ENCODE measurements at places on chromosomes 6 and 20. TPM values are rescaled to one million over a fixed set of nuclear protein-coding genes. Genes with fewer than 3 reads are reported as not detected.
A peak's percentile ranks its signal among the peaks of the same experiment; 100 is the strongest.

- no peak for DNase-seq
These were observed 3.9 kb downstream of the PLCG1 start for GRCh38 chr20:41141153-41141815.

DNA sequence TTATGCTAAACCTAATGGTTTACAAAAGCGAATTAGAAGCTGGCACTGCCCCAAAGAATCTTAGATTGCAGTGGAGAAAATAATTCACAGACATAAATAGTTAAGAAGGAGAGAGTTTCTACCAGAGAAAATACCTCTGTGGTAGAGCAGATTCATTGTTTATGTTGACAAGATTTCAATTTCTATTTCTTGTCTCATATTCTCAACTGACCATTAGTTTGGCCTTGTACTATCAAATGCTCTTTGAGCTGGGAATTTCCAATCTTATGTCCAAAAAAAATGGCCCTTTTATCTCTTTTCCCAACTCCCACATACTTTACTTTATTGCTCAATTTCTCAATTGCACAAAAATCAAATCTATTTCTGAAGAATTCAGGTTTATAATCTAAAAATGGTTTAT, 804.1 kb upstream of the CITED2 start:
- DNase-seq: no peak

DNA sequence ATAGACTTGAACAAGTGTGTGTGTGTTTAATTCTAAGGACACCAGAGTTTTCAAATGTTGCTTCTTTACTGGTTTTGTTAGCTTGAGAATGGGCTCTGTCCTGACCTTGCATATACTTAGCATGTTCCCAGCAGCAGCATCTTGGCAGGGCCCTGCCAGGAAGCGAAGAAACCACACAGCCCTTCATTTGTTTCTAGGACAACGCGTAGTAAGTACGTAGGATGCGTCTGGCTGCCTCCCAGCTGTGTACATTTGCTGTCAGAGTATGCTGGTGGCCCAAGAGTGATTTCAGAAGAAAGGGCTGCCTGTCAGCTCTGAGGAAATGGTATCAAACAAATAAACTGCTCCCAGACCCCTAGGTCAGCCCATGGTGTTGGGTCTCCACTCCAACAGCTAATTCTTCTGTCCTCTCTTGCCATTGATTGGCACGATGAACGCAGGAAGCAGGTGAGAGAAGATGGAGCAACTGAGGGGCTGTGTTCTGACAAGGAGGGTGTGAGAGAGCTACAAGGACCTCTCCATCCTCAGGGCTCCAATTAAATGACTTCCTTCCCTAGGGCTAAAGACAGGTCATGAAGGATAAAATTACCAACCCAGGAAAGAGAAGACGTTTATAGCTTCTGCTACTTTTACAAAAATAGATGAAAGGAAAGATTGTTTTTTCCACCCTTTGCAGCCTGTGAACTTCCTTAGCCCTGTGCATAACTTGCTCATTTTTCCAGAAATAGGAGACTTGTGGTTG, 55.9 kb upstream of the HDDC2 start:
- DNase-seq: no peak

- no peak for DNase-seq
These were observed 65.8 kb upstream of the STMND1 start for GRCh38 chr6:17036065-17036393.

Gene PPIL6
- 2.2 TPM for total RNA-seq

- no peak for DNase-seq
These were observed 70.9 kb downstream of the VIP start for GRCh38 chr6:152821525-152821924.

Gene ENPP5
- total RNA-seq: not detected

DNA sequence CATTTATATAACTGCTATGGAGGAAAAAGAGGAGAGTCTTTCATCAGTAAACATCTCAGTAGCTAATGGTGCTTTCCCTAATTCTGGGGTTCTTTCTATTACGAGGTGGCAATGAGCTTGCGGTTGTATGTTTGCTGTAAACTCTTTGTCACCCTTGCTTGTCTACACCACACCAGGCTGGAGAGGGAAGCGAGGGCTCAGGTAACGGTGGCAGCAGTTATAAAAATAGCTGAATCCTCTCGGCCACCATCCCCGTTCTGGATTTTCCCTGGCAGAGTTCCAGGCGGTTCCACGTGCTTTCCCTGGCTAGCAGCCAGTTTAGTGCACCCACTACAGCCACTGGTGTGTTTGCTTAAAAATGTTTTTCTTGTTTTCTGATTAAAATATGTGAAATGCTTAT, 39.0 kb downstream of the MAS1 start:
- no peak for DNase-seq

Gene DDO
- total RNA-seq: 0.39 TPM

Gene ESR1
- total RNA-seq: 0.03 TPM

GRCh38 chr6:144158133-144158532, 7.8 kb downstream of the STX11 start:
- no peak for DNase-seq

Gene FUT9
- not detected for total RNA-seq

GRCh38 chr6:113856375-113856624, 845 bp upstream of the MARCKS start:
- no peak for DNase-seq

DNA sequence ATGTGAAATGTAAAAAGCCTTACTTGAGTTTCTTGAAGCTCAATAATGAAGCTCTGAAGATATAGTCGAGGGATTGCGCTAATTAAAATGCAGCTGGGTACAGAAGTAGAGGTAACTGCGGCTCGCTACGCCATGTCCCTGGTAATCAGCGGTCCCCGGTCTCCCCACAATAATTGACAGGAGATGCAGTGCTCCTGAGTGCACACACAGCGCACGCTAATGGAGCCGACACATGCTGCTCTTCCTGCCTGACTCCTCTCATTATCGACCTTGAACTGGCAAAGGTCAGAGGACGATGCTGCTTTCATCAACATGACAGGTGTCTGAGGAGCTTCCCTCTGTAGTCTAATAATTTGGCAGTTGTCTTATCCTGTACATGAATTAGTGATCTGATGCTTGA, 365.9 kb downstream of the RNF144B start:
- DNase-seq: no peak

Gene AKAP12
- total RNA-seq: 267 TPM

Gene SPO11
- total RNA-seq: not detected

- no peak for DNase-seq
These were observed 110.1 kb downstream of the NRN1 start for GRCh38 chr6:5896476-5897200.

- no peak for DNase-seq
These were observed 11.0 kb downstream of the PANK2 start for GRCh38 chr20:3900187-3900604.

Gene TRAPPC3L
- not detected for total RNA-seq

- DNase-seq: no peak
These were observed 36.5 kb downstream of the AKAP12 start for GRCh38 chr6:151276112-151276740.

Gene C20orf144
- not detected for total RNA-seq

DNA sequence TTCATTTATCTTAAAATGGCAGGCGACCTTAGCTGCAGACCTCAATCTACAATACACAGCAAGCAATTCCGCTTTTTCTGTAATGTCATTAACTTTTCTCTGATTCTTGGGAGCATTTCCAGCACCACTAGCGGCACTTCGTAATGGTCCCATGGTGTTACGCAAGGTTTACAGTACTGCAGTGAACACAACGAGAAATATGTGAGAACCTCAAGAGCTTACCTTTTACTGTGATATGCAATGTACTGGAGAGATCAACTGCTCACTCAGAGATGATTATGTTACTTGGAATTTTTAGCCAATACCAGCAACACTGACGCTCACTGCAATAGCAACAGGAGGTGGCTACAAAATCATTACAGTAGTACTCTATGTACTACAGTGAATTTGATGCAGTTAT, 2.8 kb upstream of the CEP43 start:
- DNase-seq: no peak

DNA sequence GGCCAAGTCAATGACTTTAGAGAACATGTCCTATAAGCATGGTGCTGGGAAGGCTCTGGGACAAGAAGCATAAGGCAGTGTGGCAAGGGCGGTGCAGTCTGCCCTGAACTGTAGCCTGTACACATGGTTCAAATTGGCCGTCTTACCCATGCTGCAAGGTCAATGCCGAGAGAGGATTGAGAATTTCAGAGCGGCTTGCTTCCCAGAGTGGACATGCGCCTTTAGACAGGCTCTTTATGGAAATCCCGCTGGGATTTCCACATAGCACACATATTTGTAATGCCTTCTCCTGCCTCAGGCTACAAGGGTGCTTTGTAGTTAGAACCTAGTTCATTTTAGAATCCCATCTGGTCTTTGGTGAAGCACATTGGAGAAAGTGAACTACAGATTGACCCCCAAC, 36.1 kb upstream of the CEP162 start:
- DNase-seq: no peak

DNA sequence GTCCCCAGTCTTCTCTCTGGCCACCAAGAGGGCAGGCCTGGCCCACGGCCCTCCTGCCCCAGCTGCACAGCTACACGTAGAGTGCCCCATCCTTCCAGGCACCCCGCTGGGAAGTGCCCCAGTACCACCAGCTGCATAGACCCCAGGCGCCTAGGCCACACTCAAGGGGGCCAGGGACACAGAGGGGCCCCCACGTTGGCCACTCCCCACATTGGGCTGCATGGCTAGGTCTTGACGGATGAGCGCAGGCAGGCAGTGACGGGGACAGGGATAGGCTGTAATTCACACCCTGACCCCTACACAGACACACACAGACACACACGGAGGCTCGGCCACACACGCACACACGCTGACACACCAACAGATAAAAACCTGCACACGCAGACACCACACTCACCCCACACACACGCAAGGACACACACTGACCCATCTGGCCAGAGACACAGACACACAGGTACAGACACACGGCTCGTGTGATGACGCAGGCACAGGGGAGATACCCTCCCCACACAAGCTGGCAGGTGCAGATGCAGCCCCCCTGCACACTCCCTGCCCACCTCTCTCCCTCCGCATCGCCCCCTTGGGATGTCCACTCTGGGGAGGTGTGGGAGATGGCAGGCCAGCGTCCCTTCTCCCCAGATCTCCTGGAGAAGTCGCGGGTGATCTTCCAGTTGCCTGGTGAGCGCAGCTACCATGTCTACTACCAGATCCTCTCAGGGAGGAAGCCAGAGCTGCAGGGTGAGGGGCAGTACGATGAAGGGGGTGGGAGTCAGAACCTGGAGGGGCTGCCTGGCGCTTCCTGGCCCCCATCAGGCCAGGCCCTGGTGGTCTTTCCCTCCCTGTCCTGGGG, 30.0 kb downstream of the MYH7B start:
- no peak for DNase-seq

- no peak for DNase-seq
These were observed 9.1 kb downstream of the FBXO9 start for GRCh38 chr6:53074347-53074746.

DNA sequence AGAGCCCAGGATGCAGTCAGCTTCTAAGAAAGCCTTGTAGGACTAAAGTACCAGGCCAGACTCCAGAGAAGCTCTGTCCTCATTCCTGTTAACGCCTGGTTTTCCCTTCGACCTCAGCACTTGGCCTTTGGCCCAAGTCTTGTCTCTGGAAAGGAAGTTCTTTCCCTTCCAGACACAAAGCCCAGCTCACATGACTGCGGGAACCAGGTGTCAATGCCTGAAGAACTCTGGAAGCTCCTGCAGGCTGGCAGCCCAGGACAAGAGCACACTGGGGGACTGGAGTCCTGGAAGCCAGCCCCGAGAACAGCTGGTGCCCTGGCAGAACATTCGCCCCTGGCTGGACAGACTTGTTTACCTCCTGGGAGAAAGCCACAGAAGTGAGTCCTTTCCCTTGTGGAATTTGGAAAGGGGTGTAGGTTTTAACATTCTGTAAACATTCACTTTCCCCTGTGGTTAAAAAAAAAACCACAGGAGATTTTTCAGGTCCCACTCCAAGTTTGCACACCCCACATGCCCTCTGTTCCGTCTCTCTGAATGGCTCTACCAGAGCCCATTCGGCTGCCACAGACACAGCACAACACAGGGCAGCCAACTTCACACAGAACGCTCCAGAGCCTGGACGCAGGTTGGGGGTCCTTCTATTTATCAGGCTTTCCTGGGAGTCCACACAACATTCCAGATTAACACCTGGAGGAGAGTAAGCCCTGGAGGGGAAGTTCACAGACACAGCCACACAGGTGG, 18.1 kb downstream of the ACSS1 start:
- no peak for DNase-seq

DNA sequence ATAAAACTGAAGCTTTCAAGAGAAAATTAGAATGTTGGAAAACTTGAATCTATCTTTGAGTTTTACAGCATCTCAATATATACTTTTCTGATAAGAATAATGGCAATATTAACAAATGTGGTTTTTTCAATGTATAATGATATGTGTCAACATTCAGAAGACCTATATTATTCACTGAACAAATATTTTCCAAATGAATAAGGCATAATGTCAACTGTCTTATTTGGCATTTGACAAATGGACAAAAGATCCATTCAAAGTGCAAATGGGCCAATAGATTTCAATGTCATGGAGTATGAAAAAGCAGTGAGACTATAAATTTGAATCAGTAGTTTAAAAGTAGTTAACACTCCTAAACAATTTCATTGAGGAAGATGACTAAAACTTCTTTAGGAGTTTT, 20.9 kb downstream of the LMBRD1 start:
- no peak for DNase-seq

DNA sequence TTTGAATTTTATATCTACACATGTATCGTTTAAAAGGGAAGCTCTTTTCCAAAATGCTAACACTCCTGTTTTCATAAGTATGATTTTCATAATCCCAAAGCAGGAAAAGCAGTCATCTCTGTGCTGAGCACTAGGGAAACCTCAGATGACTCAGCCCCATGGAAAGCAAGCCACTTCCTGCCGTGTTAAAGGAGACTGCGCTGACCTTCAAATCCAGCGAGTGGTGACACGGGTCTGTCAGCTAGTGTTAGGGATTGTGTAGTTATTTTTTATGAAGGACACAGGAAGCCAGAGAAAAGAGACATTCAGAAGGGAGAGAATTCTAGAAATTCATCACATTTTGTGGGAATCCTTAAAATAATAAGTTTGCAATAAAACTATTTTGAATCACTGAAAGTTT, 57.0 kb upstream of the CD93 start:
- DNase-seq: peak; percentile 78

DNA sequence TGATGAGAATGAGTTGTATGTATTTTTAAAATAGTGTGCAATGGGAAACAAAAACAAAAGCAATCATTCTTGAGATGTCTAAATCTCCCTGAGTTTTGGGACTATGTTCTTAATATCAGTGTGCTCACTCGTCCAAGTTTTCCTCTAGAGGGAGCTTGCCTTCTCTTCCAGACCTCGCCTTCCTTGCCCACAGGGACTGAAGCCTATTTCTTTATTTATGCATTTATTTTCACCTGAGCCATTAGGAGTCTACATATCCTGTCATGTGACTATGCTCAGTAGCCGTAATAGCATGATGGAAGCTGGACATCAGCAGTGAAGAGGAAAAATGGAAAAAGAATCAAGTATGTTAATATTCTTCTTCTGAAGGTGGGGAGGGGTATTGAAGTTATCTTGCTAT, 131.2 kb downstream of the SH3BGRL2 start:
- DNase-seq: no peak

DNA sequence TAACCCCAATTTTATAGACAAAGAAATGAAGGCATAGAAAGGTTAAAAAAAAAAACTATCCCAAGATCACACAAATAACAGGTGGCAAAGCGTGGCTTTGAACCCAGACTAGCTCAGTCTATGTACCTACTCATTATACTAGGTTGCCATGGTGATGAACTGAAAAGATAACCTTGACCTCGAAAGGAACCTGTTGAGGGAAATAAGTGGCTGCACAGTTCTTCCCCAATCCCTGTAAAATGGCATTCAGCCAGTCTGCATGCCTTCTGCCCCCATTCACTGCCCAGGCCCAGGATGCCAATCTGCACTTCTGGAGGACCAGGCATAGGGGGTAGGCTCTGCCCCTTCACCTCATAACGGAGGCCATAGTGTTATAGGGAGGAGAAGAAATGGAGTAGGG, 295.2 kb downstream of the PTPRT start:
- no peak for DNase-seq

Measured in Panc1 (cell line).